ENCODE measurements at places on chromosomes 2 and 18.

- no peak for DNase-seq
Observed at GRCh38 chr2:15084826-15085489, 452.4 kb downstream of the LRATD1 start.

GRCh38 chr2:72833084-72833714 is 7.4 kb upstream of the EXOC6B start:
- no peak for DNase-seq

- peak; percentile 55 for DNase-seq
Observed at GRCh38 chr2:127398239-127398590, 10.4 kb upstream of the MAP3K2 start.

DNA sequence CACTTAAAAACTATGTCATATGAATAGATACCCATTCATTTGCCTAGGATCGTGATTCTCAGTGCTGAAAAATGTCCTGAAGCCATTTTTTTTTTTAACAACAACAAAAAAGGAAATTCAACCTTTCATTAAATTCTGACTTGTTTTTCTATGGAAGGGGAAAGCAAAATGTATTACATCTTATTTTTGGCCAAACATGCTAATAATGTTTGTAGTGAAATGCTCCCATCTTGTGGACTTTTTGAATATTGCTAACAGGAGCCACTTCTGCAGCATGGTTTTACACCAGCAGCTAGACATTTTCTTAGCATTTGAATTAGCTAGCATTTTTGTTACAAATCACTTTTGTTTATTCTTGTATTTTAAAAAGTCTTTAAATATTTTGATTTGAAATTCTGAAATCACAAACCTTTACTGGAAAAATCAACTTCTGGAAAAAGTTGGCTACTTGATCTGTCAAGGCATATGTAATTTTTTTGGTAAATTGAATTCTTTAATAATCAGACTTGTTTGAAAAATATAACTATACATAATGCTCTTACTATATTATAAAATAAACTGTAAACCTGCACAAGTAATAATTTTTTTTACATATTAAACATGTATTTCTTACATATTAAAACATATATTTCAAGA is 75.8 kb downstream of the KIDINS220 start:
- DNase-seq = no peak

DNA sequence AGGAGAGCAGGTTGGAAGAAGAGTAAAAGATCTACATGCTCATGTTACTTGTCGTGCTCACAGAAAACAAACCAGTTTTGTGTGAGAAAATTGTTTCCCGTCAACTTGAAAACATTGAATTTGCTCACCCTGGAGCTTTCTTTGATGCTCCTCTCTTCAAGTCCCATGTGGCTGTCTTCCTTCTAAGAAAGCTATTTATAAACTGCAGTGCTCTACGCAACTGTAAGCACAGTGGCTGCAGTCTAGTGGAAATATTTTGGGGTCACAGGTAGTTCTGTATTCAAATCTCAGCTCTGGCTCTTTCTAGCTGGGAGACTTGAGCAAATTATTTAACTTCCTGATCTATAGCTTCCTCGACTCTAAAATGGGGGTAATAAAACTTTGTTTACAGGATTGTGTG is 211.8 kb downstream of the PLCL1 start:
- DNase-seq = no peak

- no peak for DNase-seq
Observed at GRCh38 chr2:191446910-191447309, 201.7 kb downstream of the MYO1B start.

- no peak for DNase-seq
Observed at GRCh38 chr2:5392658-5393057, 299.5 kb upstream of the SOX11 start.

- no peak for DNase-seq
Observed at GRCh38 chr18:46630160-46630559, 26.9 kb downstream of the LOXHD1 start.

GRCh38 chr18:30997223-30997622 is 45.3 kb downstream of the DSC3 start:
- no peak for DNase-seq

GRCh38 chr2:43332653-43333052 is 106.2 kb upstream of the ZFP36L2 start:
- no peak for DNase-seq

GRCh38 chr2:175516555-175516954 is 335.0 kb upstream of the ATP5MC3 start:
- DNase-seq = no peak

- no peak for DNase-seq
Observed at GRCh38 chr2:32278478-32278853, 762 bp downstream of the YIPF4 start.

GRCh38 chr2:198890490-198890889 is 567.2 kb downstream of the SATB2 start:
- no peak for DNase-seq

DNA sequence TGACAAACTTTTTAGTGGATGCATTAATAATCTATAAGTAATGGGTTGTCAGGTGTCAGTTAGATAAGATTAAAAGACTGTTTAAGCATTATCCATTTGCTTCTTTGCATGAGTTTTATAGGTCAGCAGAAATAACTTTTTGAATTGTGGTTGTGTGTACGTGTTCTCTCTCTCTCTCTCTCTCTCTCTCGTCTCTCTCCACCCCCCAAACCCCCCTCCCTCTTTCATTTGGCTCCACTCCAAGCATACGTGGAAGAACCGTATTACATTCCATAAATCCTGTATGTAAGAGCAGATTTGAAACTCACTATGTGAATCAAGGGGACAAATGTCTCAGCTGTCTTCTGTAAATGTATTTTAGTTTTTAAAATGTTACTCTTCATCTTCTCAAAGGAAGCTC is 120.2 kb downstream of the MEIS1 start:
- DNase-seq = no peak

GRCh38 chr18:1302861-1303260 is 398.2 kb downstream of the ADCYAP1 start:
- DNase-seq = no peak

- DNase-seq = no peak
Observed at GRCh38 chr18:64199581-64199980, 50.7 kb upstream of the LINC00305 start.

GRCh38 chr2:209097168-209097567 is 326.7 kb upstream of the MAP2 start:
- DNase-seq = no peak

DNA sequence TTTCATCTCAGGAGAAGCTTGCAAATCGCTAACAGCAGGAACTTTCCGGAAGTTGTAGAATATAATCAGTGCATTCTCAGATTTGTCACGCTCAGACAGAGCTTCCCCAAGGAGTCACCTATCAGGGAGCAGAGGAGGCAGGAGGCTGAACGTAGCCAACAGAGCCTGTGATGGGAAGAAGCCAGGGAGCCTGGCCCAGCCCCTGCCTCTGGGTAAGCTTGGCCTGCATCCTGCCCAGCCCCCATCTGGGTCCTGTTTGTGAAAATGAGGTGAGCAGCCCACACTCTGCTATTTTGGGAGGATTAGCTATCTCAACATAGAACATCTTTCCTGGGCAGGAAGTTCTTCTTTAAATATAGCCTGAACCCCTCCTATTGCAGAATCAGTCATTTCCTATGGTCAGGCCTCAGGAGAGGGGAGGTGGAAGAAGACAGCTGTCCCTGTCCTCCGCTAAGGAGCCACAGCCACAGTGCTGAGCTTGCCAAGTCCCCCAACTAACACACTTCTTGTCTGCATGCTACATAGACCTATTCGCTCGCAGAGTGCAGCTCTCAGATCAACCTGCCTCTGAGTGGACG is 19.2 kb upstream of the PKDCC start:
- no peak for DNase-seq

DNA sequence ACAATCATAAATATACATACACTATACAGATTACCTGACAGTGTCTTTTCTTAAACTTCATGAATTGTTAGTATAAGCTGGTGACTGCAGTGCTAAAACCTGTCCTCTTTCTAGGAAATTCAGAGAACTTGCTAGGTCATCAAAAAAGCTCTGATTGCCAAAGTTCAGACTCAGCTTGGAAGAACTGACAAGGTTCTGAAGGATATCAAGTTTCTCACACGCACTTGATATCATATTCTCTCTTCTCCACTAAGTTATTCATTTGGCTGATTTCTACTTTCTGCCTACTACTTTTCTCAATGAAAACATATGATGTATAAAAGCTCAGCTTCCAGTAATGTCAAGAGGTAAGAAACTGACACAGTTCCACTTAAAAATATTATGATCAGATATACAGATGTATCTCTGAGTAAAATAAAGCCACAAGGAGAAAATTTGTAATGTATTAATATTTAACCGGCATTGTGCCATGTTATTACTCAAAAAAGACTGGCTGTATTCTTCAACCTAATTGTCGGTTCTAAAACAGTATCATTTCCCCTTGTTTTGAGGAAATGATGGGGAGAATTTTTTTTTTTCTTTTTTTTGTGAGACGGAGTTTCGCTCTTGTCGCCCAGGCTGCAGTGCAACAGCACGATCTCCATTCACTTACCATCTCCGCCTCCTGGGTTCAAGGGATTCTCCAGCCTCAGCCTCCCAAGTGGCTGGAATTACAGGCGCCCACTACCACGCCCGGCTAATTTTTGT is 2.4 kb downstream of the OSBPL1A start:
- DNase-seq = no peak

DNA sequence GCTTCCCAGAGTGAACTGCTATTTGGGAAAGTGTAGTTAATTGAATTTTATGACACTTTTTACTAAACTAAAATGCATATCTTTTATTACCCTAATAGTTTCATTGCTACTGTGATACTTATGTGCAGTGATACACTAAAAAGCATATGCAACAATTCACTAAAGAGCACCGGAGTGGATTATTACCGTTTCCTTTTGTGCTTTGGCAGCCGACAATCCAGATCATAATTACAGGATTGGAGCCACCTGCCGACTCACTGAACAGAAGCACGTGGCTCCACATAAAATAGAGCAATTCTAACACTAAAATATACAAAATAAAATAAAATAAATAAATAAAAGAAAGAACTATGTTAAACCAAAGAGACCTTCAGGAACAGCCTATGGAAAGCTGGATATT is 583.4 kb downstream of the NRXN1 start:
- no peak for DNase-seq

Data from activated naive CD8-positive, alpha-beta T cell treated with anti-CD3 and anti-CD28 coated beads, Interleukin-2, amount 50 U/mL, for 24 hours (primary cell).